Activated T-helper 2 cell treated with anti-CD3 and anti-CD28 coated beads, Interferon-gamma antibody, Interleukin-2, Interleukin-4, amounts not matched to agents 10 μg/mL and 5 μg/mL and 100 μg/mL, durations not matched to agents 14 hours and 24 hours and 36 hours (primary cell): ENCODE measurements at places on chromosomes 11 and 22. TPM values are rescaled to one million over a fixed set of nuclear protein-coding genes. Genes with fewer than 3 reads are reported as not detected.

- peaks cover 25% of the 10 kb centered on the region for H3K4me1 ChIP-seq
- H3K36me3 ChIP-seq = peaks cover 25% of the 10 kb centered on the region
- no peak for DNase-seq
These were observed 2.4 kb downstream of the SMARCB1 start for GRCh38 chr22:23789121-23789520.

DNA sequence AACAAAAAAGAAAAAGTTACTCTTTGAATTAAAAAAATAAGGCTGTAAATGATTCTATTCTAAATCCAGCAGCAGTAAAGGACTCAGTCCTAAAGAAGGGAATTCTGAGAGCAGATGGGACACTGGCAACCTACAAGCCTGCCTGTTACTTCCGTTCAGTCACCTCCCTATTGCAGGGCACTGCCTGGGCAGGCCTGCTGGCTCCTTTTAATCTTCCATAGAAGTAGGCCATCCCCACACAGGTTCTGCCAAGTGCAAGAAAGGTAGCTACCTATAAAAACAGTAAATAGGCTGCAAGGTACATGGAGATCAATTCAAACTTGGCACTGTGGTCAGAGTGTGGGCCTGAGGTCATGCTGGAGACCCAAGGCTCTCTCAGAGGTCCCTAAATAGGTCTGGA, 136.4 kb downstream of the TRIM44 start:
- H3K36me3 ChIP-seq = no peaks in the 10 kb centered on the region
- peaks cover 13% of the 10 kb centered on the region for H3K4me1 ChIP-seq
- no peak overlapping the region for H3K27ac ChIP-seq
- H3K27me3 ChIP-seq = no peaks in the 10 kb centered on the region
- H3K4me3 ChIP-seq = no peak overlapping the region
- DNase-seq = no peak

DNA sequence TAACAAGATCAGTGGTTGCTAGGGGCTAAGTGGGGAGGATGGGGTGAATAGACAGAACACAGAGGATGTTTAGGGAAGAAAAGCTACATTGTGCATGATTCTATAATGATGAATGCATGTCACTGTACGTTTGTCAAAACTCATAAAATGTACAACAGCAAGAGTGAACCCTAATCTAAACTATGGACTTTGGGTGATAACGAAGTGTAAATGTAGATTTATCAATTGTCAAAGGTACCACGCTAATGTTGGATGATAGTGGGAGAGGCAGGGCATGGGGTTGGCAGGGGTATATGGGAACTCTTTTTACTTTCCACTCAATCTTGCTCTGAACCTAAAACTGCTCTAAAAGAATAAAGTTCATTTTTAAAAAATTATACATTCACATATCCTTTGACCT, 21.3 kb upstream of the SLC5A1 start:
- DNase-seq = no peak
- no peak overlapping the region for H3K4me3 ChIP-seq
- H3K4me1 ChIP-seq = peaks cover 13% of the 10 kb centered on the region
- H3K27ac ChIP-seq = no peak overlapping the region
- peaks cover 28% of the 10 kb centered on the region for H3K27me3 ChIP-seq

- H3K36me3 ChIP-seq = no peaks in the 10 kb centered on the region
- H3K27ac ChIP-seq = no peak overlapping the region
- peaks cover 2% of the 10 kb centered on the region for H3K4me1 ChIP-seq
- no peak overlapping the region for H3K4me3 ChIP-seq
- DNase-seq = no peak
- H3K27me3 ChIP-seq = peaks cover 5% of the 10 kb centered on the region
These were observed 15.8 kb upstream of the SIK2 start for GRCh38 chr11:111586388-111586831.

- peaks cover 20% of the 10 kb centered on the region for H3K27me3 ChIP-seq
- no peak overlapping the region for H3K27ac ChIP-seq
- no peaks in the 10 kb centered on the region for H3K36me3 ChIP-seq
- no peak for DNase-seq
These were observed 23.9 kb downstream of the SMC1B start for GRCh38 chr22:45389546-45389945.

- no peak for DNase-seq
- H3K27me3 ChIP-seq = no peaks in the 10 kb centered on the region
- peaks cover 77% of the 10 kb centered on the region for H3K36me3 ChIP-seq
- peaks cover 8% of the 10 kb centered on the region for H3K4me1 ChIP-seq
- H3K27ac ChIP-seq = no peak overlapping the region
These were observed 12.5 kb downstream of the PEX26 start for GRCh38 chr22:18090286-18090685.

- no peaks in the 10 kb centered on the region for H3K27me3 ChIP-seq
- H3K36me3 ChIP-seq = no peaks in the 10 kb centered on the region
- H3K4me1 ChIP-seq = no peaks in the 10 kb centered on the region
- no peak for DNase-seq
- no peak overlapping the region for H3K27ac ChIP-seq
These were observed 14.0 kb upstream of the TYR start for GRCh38 chr11:89163686-89164085.

DNA sequence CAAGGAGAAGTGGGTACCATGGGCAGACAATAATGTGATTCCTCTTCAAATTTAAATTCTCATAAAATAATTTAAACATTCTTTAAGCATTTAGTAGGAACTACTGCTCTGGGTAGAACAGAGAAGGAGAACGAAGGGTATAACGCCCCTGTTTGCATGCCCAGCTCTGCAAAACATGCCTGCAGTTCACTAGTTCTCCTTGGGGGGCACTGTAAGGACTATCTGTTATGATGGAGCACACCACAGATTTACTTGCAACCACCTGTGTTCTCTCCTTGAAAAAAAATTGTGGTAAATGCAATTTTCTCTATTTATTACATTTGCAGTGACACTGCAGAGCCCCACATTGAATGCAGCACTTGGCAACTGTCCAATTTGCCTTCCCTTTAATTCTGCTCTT, 100.3 kb downstream of the GUCY1A2 start:
- DNase-seq = no peak
- no peak overlapping the region for H3K4me3 ChIP-seq
- H3K27me3 ChIP-seq = no peaks in the 10 kb centered on the region
- no peaks in the 10 kb centered on the region for H3K4me1 ChIP-seq

GRCh38 chr11:9028581-9028980, 24.8 kb upstream of the NRIP3 start:
- H3K36me3 ChIP-seq = no peaks in the 10 kb centered on the region
- no peak overlapping the region for H3K4me3 ChIP-seq
- H3K4me1 ChIP-seq = no peaks in the 10 kb centered on the region
- H3K27ac ChIP-seq = no peak overlapping the region
- H3K27me3 ChIP-seq = peaks cover 12% of the 10 kb centered on the region

- peak overlapping the region; percentile 97 for H3K4me3 ChIP-seq
- DNase-seq = no peak
- no peaks in the 10 kb centered on the region for H3K27me3 ChIP-seq
- peaks cover 23% of the 10 kb centered on the region for H3K4me1 ChIP-seq
These were observed 623 bp downstream of the NDUFS8 start for GRCh38 chr11:68031144-68031464.

DNA sequence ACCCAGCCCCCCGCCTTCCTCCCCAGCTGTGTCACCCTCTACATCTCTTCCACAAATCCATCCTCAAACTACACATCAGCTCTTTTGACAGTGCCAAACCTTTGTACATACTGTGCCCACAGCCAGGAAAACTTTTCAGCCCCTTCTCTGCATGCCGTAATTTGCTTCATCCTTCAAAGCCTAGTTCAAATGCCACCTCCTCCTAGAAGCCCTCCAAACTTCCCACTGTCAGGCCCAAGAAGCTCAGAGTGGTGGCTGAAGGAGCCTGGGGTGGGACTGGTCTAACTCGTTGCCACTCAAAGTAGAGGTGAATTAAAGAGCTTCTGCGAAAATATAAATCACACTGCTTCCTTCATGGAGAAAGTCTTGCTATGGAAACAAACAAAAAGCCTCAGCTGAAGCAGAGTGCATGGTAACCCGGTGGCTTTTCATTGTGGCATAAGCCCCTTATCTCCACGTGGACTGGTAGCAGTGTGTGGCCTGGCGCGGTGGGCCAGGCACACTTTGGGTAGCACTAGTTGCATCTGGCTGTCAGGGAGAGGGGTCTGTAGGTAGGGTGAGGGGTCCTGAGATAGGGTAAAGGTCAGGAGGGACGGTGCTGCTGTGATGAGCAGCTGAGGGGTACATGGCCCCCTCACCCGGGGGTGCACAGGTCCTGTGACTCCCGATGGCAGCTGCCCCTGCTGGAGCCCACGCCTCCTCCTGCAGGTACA, 76.9 kb downstream of the MYO7A start:
- no peaks in the 10 kb centered on the region for H3K4me1 ChIP-seq
- H3K36me3 ChIP-seq = no peaks in the 10 kb centered on the region
- no peaks in the 10 kb centered on the region for H3K27me3 ChIP-seq
- DNase-seq = no peak

- H3K4me3 ChIP-seq = no peak overlapping the region
- H3K27ac ChIP-seq = no peak overlapping the region
- H3K4me1 ChIP-seq = no peaks in the 10 kb centered on the region
- no peaks in the 10 kb centered on the region for H3K36me3 ChIP-seq
- peaks cover 2% of the 10 kb centered on the region for H3K27me3 ChIP-seq
These were observed 141.7 kb upstream of the TBCEL start for GRCh38 chr11:120882175-120882574.

GRCh38 chr22:23106344-23106743, 35.4 kb downstream of the RSPH14 start:
- H3K27me3 ChIP-seq = no peaks in the 10 kb centered on the region
- H3K4me1 ChIP-seq = no peaks in the 10 kb centered on the region
- DNase-seq = no peak
- no peak overlapping the region for H3K27ac ChIP-seq
- no peaks in the 10 kb centered on the region for H3K36me3 ChIP-seq

DNA sequence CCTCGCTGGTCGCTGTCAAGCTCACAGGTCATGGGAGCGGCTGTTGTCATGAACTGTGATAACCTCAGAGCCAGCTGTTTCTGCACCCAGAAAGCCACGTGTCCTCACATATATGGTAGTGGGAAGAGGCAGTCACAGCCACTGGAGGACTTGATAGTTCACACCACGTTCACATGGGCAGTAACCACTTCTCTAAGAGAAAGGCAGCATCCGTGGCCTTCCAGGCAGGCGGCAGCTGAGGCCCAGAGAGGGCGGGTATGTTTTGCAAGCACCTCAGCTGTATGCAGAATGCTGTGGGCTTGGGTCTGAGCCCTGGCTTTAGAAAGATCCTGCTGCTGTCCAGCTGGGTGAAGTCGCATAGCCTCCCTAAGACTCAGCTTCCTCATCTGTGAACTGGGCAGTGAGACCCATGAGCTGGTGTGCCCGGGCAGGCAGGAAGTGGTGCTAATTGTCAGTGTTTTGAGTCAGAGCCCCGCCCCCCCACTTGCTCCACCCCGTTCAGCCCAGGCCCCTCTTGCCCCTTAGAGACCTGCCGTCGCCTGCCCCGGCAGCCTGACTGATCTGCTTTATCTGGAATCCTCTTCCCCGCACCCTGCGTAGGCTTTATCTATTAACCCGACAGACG, 13.3 kb downstream of the TTC38 start:
- DNase-seq = no peak
- H3K4me3 ChIP-seq = no peak overlapping the region
- peaks cover 2% of the 10 kb centered on the region for H3K4me1 ChIP-seq
- no peak overlapping the region for H3K27ac ChIP-seq

DNA sequence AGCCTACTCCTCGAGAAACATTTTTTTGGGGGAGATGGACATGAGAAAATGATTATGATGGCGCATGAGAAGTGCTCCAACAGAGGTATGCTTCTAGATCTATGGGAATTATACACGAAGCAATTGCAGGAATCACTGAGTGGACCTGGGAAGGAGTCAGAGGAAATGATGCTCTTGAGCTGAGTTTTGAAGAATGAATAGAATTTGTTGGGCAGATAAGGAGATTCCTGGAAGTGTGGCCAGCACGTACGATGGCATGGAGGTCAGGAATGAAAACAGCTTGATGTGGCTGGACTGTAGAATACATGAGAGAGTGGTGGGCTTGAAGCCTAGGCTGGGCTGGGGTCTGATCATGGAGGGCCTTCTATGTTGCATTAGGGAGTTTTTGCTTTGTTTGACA, 31.7 kb downstream of the ADAMTS15 start:
- DNase-seq = no peak
- H3K36me3 ChIP-seq = no peaks in the 10 kb centered on the region
- no peaks in the 10 kb centered on the region for H3K4me1 ChIP-seq

GRCh38 chr22:37277384-37277783, 4.9 kb upstream of the CYTH4 start:
- H3K27ac ChIP-seq = no peak overlapping the region
- peaks cover 60% of the 10 kb centered on the region for H3K4me1 ChIP-seq

- peaks cover 18% of the 10 kb centered on the region for H3K36me3 ChIP-seq
- no peaks in the 10 kb centered on the region for H3K27me3 ChIP-seq
- no peak for DNase-seq
- no peak overlapping the region for H3K4me3 ChIP-seq
These were observed 17.8 kb downstream of the NAGA start for GRCh38 chr22:42052765-42053164.

DNA sequence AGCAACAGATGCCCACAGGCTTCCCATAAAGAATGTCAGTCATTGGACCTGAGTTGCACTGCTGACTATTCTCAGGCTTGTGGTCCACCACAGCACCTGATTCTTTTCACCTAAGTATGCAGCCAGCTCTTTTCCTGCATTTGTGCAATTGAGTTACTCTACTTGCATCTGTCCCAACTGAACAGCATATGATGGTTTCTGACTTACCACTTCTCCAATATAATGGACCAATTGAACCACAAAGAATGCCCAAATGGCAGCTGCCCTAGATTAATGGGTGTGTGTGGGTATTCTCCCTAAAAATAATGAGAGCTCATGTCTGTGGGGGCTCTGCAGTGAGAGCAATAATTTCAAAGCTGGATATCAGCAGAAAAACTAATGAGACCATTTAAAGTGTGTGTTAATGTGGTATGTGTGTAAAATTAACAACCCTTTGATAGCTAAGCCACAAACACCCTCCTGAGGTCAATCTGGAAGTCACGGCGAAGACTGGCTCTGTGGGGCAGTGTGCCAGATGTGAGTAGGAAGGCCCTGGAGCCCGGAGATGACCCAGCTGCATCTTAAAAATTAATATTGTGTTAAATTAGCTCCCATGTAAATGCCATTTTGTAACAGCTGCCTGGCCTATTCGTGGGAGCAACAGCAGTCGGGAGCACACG, 43.8 kb downstream of the SC5D start:
- no peak for DNase-seq
- H3K27me3 ChIP-seq = peaks cover 12% of the 10 kb centered on the region
- H3K27ac ChIP-seq = no peak overlapping the region
- peaks cover 29% of the 10 kb centered on the region for H3K4me1 ChIP-seq
- no peaks in the 10 kb centered on the region for H3K36me3 ChIP-seq

- H3K4me3 ChIP-seq = no peak overlapping the region
- no peak overlapping the region for H3K27ac ChIP-seq
- H3K4me1 ChIP-seq = no peaks in the 10 kb centered on the region
- H3K27me3 ChIP-seq = peaks cover 8% of the 10 kb centered on the region
These were observed 47.1 kb upstream of the SYT13 start for GRCh38 chr11:45333001-45333971.

- no peaks in the 10 kb centered on the region for H3K4me1 ChIP-seq
- H3K36me3 ChIP-seq = no peaks in the 10 kb centered on the region
- H3K27ac ChIP-seq = no peak overlapping the region
- no peak overlapping the region for H3K4me3 ChIP-seq
These were observed 12.8 kb upstream of the TENM4 start for GRCh38 chr11:79453617-79454016.

The OR2AG1 gene
- total RNA-seq = not detected in 2 replicates

The PICK1 gene
- total RNA-seq = 9.1 and 9.5 TPM in 2 replicates
